Gastrocnemius medialis (tissue), 4 donors: ENCODE measurements at places on chromosomes 3 and 15. TPM values are rescaled to one million over a fixed set of nuclear protein-coding genes. Genes with fewer than 3 reads are reported as not detected.

The TEX55 gene
- not detected for total RNA-seq

DNA sequence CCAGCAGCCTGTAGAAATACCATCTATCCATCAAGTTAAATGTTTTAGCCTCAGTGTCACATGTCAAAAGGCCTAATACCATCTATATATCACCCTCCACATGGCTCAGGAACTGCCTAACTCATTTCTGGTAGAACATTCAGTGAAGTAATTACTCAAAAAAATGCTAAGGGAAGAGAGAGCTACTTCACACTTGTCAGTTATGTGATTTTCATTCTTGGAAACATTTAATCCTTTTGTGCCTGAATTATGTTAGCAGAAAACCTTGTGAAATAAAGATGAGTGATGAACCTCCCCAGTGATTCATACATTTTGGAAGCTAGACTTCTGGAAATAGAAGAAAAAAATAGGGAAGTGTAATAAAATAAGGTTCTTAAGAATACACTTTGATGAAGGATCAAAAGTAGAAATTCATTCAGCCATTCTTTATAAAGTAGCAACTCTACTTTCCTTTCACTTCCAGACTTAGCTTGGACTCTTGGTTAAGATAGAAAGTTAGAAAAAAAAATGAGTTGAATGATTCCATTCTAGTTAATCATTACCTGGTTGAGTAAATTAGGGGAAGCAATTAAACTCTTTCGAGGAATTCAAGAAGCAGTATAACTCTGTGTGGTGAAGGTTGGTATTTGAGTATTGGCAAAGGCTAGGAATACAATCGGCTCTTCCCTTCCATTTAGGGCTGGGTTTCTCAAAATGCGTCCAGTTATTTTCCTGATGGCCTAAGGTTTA is 3.6 kb downstream of the OTOL1 start:
- DNase-seq: no peak

- DNase-seq: no peak
These were observed 3.1 kb upstream of the PTH1R start for GRCh38 chr3:46874430-46874829.

The ROPN1B gene
- total RNA-seq: not detected

GRCh38 chr15:39850436-39850835 is 67.8 kb upstream of the FSIP1 start:
- no peak for DNase-seq

DNA sequence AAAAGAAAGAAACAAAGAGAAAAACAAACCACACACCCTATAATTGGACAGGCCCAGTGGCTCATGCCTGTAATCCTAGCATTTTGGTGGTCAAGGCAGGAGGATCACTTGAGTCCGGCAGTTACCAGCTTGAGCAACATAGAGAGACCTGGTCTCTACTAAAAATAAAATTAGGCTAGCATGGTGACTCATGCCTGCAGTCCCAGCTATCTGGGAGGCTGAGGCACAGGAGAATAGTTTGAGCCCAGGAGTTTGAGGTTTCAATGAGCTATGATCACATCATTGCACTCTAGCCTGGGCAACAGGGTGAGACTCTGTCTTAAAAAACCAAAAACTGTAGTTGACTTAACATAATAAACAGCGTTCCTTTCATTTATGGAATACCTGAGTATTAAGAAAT is 72.3 kb upstream of the ST3GAL6 start:
- no peak for DNase-seq

The KLHL40 gene
- 197 TPM for total RNA-seq

GRCh38 chr3:72938471-72939265 is 50.8 kb downstream of the GXYLT2 start:
- peak; percentile 79 for DNase-seq

The C2CD4B gene
- 3.2 TPM for total RNA-seq

GRCh38 chr3:129277829-129278271 is 820 bp upstream of the HMCES start:
- DNase-seq: no peak

DNA sequence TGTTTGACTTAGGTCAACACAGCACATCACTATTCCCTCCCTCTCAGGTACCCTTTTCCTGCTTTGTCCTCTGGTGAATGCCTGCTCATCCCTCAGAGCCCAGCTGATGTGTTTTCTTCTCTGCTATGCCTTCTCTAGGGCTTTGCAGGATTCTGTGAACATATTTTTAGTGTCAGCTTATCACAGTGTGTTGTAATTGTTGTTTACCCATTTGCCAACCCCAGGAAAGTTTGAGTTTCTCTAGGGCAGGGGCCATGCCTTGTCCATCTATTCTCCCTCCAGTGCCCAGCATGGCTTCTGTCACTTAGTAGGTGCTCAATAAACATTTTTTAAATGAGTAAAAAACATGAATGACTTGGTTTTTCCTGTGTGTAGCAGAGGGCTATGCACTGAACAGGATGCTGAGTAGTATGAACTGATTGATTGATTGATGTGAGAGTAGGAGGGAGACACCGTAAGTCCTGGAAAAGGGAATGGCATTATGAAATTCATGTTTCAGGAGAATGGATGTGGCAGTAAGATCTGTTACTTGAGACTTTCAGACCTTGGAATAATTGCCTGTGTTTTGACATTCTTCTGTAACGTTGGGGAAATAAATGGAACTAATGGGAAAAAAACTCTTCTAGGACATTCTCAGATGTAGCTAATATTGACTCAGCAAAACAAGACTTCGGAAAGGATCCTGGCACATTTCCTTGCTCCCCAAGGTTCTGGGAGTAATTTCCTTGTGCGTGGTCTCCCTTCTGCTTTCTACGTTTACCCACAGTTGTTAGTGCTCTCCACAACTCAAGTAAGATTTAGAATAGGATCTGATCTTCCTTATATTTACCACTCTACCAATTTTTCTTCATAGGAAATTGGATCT is 267.3 kb upstream of the TBL1XR1 start:
- DNase-seq: no peak

GRCh38 chr15:89399238-89400115 is 64.9 kb upstream of the POLG start:
- DNase-seq: no peak

The SHC4 gene
- 0.39 TPM for total RNA-seq

The FANCD2OS gene
- total RNA-seq: not detected

The KBTBD12 gene
- total RNA-seq: 21.4 TPM

The GRAMD1C gene
- total RNA-seq: 0.95 TPM

The IL20RB gene
- total RNA-seq: 0.63 TPM

DNA sequence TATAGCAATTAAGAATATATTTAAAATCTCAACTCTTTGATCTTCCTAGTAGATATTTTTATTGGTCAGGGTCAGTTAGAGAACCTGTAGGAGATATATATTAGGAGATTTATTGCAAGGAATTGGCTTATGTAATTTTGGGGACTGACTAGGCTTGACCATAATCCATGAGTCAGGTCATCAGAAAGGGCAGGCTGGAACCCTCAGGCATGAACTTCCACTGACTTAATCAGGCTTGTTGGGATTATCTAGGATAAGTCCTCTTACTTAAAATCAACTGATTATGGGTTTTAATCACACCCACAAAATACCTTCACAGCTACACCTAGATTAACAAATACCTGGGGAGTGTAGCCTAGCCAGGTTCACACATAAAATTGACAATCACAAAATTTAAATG is 156.1 kb downstream of the MYRIP start:
- DNase-seq: no peak
